ENCODE measurements at places on chromosomes 12 and 14. TPM values are rescaled to one million over a fixed set of nuclear protein-coding genes. Genes with fewer than 3 reads are reported as not detected.
A peak's percentile ranks its signal among the peaks of the same experiment; 100 is the strongest.

Gene NINJ2
- total RNA-seq: not detected

Gene AHSA1
- total RNA-seq: 76.3 TPM

Gene STXBP6
- total RNA-seq: 2.7 TPM

Gene FZD10
- total RNA-seq: not detected

Gene SLC22A17
- total RNA-seq: 9.6 TPM

Gene KRT71
- total RNA-seq: not detected

DNA sequence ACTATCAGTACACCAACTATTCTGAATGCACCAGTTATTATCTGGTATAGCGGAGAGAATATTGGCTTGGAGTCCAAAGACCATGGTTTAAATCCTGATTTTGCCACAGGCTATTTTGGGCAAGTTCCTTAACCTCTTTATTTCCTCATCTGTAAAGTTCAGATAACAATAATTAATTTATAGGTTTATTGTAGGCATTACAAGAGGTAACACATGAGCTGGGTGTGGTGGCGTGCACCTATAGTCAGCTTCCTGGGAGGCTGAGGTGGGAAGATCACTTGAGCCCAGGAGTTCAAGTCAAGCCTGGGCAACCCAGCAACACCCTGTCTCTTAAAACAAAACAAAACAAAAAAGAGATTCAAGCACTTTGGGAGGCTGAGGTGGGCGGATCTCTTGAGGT lies 23.1 kb downstream of the PHLDA1 start:
- DNase-seq: no peak

- no peak for DNase-seq
Measured at GRCh38 chr12:4630262-4630661, 18.6 kb downstream of the AKAP3 start.

- no peak for DNase-seq
Measured at GRCh38 chr12:116325336-116325664, 47.8 kb upstream of the MED13L start.

DNA sequence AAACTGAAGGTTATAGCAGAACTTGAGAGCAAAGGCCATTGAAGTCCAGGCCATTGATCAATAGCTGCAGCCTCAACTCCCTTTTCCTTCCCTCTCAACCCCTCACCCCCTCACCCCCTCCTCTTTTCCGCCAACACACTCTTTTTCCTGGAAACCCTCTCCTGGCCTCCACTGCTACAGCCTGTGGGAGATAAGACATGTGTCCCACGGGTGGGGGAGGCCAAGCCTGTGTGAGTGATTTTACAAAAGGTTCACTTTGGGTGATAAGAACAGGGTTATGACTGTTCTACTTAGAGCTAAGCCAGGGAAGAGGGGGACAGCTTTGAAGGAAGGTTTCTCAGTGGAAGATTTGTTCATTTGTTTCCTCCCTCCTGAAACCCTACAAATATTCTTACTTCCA lies 9.2 kb upstream of the FGF23 start:
- DNase-seq: no peak

GRCh38 chr12:51210690-51211395 lies 7.0 kb downstream of the POU6F1 start:
- DNase-seq: no peak

DNA sequence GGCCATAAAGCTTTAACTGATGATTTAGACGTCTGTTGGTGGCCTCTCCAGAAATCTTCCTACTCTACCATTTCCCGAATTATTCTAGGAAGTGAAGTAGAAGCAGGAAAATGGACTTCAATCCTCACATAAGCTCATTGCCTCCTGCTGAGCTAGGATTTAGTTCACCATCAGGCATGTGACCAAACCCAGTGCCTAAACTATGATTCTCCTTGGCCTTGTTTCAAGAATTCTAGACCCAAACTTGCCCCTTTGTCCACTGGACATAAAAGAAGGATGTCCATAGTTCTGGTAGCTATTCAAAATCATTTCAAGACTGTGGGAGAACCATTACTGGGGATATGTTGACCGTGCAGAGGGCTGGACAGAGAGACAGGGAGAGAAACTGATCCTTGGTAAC lies 105.8 kb downstream of the C12orf50 start:
- no peak for DNase-seq

DNA sequence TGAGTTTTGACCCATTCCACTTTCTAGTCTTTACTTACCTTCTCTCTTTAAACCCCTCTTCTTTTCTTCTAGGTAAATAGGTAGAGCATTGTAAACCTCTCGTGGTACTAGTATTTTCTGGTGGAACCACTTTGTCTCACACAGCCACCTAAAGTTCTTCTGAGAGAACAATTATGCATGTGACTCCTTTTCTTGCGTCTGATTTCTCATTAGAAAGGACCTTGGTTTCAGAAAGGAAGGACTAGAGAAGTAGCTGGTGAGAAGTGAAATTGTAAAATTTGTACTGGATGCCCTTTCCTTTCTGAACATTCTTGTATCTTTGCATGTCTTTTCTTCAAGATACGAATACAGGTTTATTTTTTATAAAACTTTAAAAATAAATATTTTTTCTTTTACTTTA lies 99.0 kb downstream of the NUBPL start:
- DNase-seq: no peak

DNA sequence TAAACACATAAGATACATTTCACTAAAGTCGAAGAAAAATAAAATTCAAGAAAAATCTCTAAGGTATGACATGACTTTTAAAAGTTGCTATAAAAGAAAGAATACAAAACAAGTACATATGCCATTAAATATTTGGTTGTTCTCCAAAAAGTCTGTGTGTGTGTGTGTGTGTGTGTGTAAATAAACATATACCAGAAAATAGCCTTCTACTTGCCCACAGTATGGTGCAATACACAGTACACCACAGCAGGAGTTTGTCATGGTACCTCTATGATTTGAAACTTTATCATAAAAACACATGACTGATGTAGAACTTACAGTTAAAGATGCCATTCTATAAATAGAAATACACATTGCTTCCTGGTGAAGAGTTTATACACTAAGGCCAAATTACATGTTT lies 692.7 kb upstream of the MGAT4C start:
- peak; percentile 33 for DNase-seq

DNA sequence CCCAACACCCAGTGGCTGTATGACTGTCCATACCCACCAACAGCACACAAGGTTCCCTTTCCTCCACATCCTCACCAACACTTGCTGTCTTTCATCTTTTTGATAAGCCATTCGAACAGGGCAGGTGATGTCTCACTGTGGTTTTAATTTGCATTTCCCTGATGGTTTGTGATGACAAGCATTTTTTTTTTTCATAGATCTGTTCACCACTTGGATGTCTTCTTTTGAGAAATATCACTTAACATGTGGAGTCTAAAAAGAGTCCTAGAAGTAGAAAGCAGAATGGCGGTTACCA lies 198.1 kb upstream of the DIO3 start:
- no peak for DNase-seq

DNA sequence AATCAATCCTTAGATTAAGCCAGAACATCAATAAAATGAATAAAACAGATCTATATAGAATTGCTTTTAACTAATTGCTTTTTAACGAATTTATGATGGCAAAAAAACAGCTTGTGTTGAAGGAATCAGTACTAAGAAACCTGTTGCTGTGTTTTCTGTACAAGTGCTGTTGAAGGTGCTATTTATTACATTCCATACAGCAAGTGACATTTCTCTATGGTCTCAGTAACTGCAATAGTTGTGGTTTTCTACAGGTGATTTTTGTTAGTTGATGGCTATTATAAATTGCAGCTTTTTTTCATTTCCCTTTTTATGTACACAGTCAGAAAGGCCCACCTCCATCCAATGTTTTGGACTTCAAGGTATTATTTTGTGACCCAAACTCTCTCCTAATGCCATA lies 56.6 kb downstream of the SLC2A13 start:
- no peak for DNase-seq

Measured in fibroblast of the aortic adventitia (primary cell).